ENCODE measurements at places on chromosomes 11 and 22.

GRCh38 chr11:12642040-12642439, 32.2 kb upstream of the TEAD1 start:
- DNase-seq: no peak

- DNase-seq: no peak
Measured at GRCh38 chr11:102722821-102723220, 1.9 kb downstream of the MMP8 start.

GRCh38 chr11:66523611-66524010, 13.2 kb downstream of the BBS1 start:
- no peak for DNase-seq

DNA sequence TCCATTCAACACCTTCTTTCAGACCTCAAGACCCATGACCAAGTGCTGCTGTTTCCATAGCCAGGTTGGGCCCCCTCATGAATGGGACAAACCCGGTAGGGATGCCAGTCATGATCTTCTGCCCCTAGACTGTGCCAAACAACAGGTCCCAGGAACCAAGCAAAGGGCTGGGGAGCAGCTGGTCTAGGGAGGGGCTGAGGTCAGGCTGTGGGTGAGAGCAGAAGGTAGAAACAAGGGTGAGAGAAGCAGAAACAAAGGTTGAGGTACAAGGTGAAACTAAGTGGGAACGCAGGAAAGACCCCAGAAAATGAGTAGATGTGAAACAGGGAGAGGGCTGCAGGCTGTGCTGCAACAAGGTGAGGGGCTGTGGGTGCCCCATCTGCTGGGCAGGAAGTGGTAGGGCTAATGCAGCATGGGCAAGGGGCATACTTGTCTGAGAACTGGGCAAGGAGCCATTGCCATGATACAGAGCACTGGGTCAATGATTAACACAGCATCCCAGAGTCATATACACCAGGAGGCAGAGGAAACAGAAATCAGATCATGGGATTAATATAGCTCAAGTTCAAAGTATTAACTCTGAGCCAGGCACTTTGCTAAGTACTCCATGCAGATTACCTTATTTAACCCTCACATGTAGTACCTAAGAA, 45.9 kb downstream of the SLC1A2 start:
- peak; percentile 78 for DNase-seq

DNA sequence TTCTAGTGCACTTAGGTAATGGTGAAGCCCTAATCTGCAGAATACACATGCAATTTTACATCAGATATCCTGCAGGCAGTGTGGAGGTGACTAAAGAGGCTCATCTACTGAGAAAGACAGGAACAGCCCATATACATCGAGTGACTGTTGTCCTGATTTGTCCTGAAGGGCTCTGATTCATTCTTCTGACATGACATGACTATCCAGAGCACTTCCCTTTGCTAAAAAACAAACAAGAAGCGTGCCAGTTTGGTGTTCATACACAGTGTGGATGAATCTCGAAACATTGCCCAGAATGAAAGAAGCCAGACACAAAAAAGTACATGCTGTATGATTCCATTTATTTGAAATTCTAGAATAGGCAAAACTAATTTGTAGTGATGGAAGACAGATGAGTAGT, 48.0 kb upstream of the AMPD3 start:
- DNase-seq: no peak

DNA sequence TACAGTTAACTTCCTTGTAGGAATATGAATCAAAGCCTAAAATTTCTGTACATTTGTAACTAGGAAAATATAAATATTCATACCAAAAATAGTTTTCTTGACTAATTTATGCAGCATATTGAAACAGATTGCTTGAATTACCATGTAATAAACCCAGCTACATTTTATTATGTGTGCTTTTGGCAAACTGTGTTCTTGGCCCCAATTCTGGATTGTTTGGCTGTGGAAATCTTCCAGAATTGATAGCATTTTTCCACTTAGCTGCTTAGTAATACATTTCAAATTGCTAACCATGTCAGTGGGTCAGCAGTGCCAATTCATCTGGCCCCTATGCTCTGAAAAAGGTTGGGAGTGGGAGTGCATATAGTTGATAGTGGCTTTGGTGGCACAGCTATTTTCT, 32.3 kb downstream of the PDHX start:
- DNase-seq: no peak

GRCh38 chr22:41075946-41076345, 16.4 kb upstream of the EP300 start:
- DNase-seq: no peak

DNA sequence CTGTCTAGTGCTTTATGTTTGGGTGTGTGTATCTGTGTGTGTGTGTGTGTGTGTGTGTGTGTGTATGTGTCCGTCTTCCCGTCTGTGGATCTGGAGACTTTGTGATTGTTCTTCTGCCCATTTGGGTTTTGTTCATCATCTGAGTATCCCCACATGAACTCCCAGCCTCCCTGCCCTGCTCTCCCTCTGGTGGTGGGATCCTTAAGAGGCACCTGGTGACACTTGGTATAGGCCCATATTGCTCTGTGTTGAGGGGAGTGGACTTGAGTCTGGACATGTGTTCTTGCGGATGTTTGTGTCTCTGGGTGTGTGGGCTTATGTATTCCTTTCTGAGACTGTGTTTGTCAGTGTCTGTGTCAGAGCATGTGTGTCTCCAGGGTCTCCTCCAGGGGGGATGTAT, 15.3 kb downstream of the RCOR2 start:
- no peak for DNase-seq

DNA sequence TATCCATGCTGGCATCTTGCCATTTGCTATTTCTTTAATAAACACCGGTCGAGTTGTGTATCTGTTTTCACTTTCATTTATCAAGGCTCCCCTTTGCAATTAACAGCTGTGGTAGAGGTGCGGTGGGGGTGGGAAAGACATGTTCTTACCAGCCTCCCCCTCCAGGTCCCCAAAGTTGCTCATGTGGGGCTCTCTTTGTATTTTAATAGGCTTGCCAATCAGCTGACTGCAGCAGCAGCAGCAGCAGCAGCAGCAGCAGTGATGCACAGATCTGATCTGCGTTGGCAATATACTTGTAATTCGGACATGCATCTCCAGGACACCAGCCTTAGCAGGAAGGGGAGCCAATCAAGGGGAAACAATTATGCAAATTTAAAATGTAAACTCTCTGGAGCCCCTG, 40.3 kb upstream of the E2F8 start:
- DNase-seq: no peak

GRCh38 chr22:29184849-29185490, 20.7 kb upstream of the EMID1 start:
- DNase-seq: no peak

DNA sequence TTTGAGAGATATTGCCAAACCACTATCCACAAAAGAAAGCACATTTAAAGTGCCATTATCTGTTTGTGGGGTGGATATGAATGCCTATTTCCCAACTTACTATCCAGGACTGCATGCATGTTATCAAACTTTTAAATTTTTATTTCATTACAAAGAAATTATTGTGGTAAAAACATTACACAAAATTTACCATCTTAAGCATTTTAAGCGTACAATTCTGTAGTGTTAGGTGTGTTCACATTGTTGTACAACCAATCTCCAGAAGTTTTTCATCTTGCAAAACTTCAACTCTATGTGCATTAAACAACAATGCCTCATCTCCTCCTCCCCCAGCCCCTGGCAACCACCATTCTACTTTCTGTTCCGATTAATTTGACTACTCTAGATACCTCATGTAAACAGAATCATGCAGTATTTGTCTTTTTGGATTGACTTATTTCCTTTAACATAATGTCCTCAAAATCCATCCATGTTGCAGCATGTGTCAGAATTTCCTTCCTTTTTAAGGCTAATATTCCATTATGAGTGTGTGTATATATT, 17.6 kb upstream of the CD44 start:
- no peak for DNase-seq

DNA sequence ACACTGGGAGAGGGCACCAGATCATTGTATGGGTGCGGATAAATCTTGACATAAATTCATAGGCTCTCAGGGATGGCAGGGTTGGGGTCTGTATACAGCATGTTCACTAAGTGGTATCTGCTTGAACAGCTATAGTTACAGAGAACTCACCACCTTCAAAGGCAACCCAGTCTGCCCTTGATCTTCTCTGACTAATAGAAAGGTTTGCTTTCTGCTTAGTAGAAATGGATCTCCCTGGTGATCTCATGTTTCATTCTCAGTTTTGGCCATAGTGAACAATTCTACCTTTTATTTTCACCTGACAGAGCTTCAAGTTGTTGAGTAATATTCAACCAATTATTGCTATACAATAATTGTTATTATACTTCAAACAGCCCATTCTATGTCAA, 32.4 kb downstream of the CNTF start:
- no peak for DNase-seq

DNA sequence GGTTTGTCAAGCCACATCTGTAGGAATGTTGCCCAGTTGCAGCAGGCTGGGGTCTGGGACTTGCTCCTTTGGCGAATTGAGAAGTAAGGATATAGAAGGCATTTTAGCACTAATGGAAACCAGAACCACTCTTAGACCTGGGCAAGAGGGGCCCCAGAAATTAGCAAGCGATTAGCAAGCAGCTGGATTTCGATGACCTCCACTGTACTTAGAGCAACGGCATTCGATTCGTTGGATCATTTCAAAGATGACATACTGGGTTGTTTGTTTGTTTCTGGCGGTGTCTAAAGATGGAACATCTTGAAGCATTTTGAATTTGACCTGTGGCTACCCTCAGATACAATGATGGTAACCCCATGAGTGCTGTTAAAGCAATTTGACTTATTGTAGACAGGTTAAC, 1.2 kb upstream of the CDPF1 start:
- DNase-seq: no peak

GRCh38 chr22:49310354-49310753, 517.3 kb downstream of the BRD1 start:
- no peak for DNase-seq

DNA sequence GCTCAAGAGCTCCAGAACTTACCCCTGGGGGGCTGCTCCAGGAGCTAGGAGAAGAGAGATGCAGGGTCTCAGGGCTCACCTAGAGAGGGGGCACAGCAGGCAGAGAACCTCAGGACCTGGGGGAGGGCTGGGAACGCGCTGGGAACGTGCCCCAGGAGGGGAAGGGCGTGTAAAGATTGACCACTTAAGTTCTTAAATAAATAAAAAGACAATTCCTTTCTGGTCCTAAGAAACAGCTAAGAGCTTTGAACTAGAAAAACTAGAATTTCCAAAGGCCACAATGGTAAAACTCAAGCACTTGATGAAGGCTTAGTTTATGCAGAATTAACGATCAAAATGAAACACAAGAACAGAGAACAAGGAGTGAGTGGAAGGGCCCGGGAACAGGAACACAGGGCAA, 89.1 kb downstream of the CELSR1 start:
- no peak for DNase-seq

DNA sequence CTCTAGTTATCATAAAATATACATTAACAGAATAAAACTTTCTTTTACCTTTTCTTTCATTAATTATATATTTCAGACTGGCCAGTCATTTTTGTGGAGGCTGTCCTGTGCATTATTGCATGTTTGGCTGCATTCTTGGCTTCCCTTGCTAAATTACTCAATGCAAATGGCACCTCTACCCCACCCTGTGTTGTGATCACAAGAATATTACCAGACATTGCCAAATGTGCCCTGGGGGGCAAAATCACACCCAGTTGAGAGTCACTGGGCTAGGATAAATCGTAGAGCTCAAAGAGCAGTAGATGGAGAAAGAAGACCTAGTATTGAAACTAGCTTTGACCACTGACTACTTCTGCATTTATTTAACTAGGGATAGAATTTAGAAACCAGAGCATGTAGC, 1257.8 kb upstream of the TENM4 start:
- DNase-seq: no peak

GRCh38 chr11:7656704-7657103, 16.6 kb downstream of the CYB5R2 start:
- no peak for DNase-seq

Measured in Calu3 (cell line).